Suppressor macrophage (primary cell): ENCODE measurements at places on chromosomes 7 and 10.

GRCh38 chr7:35253460-35253709, 515 bp downstream of the TBX20 start:
- DNase-seq = no peak

DNA sequence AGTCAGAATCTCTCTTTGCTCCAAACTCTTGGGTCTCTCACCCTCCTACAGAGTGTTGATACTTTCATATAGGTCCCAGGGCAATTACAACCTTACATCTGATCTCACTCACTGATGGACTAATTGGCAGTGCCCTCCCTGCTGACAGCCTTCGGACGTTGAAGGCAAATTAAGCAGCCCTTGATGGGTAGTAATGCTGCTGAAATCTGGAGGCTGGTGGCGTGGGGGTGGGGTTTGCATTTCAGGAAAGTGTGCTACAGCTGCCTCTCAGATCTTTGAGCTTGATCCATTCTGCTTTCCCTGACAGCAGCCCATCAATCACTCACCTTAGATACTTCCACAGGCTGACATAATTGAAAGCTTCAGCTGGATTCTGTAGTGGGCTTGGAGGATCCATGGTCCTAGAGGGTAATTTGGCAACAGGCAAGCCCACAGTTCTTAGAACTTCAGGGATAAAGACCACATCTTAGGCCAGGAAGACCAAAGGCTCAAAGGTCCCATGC, 349.1 kb upstream of the PODXL start:
- no peak for DNase-seq

- no peak for DNase-seq
These were observed 6.7 kb downstream of the FRA10AC1 start for GRCh38 chr10:93695740-93696139.

DNA sequence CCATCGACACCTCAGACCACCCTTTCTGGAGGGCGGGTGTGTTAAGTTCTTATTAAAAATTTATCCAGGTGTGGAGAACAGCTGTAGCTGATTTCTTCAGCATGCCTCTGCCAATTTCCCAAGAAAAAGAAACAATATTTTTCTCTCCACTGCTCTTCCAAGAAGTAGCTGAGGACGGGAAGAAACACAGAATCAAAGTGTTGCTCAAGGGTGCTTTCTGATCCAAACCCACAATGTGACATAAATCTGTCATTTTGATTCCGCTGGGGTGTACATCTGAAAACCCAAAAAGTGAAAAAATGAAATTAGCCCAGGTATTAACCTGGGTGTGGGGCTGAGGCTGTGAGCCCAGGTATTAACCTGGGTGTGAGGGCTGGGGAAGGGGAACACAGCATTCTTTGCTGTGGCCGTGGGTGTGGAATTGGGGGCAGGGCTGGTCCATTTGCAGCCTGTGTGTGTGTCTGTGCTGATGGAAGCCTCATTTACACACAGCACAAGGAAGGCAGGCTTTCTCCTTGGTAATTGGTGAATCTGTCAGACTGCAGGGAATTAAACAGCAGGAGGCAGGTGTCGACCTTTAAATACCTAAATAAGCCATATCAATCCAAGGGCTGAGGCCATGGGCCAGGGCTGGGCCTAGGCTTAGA, 48.4 kb upstream of the CCDC3 start:
- no peak for DNase-seq

- DNase-seq = no peak
These were observed 42.2 kb upstream of the EGR2 start for GRCh38 chr10:62858364-62858763.

DNA sequence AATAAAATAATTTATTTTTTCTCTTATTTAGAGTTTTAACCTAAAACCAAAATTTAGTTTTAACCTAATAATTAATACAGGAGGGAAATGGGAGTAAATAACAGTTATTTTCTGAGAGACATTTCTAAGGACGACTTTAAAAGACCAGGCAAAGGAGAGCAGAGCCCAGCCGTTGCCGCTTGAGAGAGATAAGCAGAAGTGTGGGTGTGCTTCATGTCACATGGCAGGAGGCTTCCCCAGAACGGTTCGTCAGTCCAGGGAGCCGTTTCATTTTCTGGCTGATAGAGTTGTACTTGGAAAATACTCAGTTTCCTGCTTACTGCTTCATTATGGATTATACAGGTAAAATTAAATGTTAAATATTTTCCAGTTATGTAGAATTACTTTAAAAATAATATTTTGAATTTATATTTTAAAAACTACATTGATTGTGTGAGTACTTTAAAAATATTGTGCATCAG, 61.4 kb downstream of the ST7 start:
- DNase-seq = peak; percentile 66

- DNase-seq = no peak
These were observed 27.7 kb downstream of the CDK6 start for GRCh38 chr7:92808635-92809034.

DNA sequence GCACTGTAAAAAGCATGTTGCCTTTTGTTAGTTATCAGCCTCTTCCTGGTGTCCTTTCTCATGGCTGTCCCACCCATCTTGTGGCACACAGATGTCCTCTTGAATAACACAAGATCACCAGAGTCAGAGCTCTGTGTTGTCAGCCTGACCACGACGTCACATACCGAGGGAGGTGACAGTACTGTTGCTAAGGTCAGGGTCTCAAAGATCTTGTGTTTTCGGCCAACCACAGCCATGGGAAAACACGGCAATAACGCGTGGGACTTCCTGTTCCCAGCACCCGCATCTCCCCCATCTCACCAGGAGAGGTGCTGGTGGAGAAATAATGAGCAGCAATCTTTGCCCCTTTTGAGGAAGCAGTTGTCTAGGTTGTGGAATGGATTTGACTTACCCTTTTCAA, 40.4 kb downstream of the NPVF start:
- peak; percentile 20 for DNase-seq

DNA sequence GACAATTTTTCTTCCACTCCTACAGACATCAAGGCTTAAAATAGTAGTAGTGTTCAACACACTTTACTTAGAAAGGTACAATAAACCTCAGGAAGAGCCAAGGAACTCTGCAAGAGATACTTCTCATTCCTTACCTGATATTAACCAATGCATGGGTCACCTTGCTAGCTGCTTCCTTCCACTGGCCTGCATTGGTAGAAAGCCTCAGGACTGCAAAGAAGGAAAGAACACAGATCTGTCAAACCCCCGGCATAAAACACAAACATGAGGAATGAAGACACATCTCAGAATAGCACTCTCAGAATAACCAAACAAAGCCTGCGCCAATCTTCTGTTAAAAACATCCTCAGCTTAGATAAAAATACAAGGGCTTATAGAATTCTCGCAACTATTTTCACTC, 96.1 kb upstream of the KCNIP2 start:
- DNase-seq = no peak

DNA sequence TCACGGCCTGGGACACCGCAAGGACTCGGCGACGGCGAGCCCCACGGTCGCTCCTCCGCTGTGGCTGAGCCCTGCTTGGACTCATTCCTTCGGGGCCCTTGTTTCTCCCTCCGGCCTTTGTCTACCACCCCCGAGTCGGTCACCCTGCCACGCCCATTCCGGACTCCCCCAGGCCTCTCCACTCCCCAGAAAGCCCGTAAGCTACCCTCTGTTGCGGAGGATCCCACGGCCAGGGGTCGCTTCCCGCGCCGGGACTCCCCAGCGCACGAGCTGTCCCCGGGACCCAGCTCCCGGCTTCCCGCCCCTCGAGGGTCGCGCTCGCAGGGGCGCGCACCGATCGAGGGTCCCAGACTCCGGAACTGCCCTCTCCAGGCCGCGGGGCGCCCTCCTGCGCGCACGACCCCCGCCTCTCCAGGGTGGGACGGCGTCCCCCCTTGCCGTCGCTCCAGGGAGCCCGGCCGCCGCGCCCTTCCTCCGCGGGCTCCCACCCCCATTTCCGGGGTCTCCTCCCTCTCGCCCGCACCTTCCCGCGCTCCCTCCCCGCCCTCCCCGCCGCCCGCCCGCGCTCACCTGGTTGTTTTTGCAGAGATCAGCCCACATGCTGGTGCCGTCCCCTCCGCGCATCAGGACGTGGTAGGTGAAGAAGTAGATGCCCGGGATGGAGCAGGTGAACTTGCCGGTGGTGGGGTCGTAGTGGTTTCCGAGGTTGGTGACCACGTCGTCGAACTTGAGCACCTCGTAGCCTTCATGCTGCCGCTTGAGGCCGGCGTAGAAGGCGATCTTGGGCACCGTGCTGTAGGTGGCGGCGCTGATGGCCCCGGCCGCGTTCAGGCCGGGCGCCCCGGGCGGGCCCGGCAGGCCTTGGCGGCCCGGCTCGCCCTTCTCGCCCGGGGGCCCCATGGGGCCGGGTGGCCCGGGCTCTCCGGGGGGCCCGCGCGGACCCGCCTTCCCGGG, 1.5 kb downstream of the C1QL3 start:
- DNase-seq = no peak

DNA sequence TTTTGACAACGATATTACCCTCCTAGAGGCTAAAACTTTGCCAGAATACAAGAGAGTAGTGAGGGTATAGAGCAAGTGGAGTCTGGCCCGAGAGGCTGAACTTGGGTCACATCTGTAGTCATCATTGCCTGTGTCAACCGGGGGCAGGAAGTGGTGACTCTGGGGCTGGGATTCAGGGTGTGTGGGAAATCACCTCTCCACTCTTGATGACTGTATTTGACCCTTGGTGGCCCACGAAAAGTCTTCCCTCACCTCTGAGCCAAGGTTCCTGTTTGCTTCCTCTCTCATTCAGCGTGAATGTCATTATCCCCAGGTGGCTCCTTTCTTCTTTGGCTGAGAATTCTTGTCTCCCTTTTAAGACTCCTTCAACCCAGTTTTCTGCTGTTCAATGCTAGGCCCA, 240.4 kb downstream of the ABCA13 start:
- DNase-seq = no peak

DNA sequence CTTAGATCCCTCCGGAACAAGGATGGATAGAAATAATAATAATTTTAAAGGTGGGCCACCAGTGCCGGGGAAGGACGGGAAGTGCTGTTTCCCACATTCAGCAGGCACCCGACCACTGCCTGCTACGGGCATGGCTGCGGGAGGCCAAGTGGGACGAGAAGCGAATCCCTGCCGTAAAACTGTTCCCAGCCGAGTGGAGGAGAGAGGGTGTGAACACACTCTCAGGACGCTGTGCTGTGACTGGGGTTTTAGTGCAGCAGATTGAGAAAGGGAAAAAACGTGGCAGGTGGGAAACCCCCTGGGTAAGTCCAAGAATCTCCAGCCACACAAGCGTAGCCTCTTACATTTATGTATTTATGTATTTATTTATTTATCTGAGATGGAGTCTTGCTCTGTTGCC, 158.8 kb downstream of the DNAJB6 start:
- no peak for DNase-seq

DNA sequence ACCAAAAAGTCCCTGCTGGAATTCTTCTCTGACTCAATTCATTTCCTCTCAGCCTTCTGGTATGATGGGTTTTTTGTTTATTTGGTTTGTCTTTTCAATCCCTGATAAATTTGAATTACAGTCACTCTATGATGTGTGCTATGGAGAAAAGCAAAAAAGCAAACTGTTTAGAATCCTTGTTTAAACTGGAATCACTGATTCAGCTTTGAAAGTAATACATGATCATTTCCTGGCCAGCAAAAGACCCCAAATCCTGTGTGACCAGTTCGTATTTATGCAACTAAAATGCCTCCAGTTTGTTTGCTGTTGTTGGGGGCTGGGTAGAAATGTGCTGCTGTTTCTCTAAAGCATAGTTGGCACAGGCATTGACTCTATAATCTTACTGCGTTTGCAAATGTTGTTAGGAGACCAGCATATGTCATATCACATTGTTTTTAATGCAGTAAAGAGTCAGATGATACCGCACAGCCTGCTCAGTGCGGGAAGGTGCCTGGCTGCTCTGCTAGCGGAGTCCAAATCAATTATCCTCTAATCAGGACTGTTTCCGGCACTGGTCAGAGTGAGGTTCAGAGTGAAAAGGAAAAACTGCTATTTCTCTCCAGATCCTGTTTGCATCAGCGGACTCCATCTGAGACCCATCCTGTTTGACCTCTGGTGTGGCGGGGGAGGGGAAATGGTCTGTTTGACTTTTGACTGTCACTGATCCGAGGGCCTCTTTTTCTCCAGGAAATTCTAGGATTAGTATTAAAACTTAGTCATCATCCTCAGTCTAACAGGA, 40.6 kb upstream of the ADD3 start:
- DNase-seq = no peak

GRCh38 chr7:128200376-128200775, 40.7 kb upstream of the LEP start:
- DNase-seq = no peak

- DNase-seq = no peak
These were observed 181.9 kb upstream of the VSTM2A start for GRCh38 chr7:54360075-54360840.

DNA sequence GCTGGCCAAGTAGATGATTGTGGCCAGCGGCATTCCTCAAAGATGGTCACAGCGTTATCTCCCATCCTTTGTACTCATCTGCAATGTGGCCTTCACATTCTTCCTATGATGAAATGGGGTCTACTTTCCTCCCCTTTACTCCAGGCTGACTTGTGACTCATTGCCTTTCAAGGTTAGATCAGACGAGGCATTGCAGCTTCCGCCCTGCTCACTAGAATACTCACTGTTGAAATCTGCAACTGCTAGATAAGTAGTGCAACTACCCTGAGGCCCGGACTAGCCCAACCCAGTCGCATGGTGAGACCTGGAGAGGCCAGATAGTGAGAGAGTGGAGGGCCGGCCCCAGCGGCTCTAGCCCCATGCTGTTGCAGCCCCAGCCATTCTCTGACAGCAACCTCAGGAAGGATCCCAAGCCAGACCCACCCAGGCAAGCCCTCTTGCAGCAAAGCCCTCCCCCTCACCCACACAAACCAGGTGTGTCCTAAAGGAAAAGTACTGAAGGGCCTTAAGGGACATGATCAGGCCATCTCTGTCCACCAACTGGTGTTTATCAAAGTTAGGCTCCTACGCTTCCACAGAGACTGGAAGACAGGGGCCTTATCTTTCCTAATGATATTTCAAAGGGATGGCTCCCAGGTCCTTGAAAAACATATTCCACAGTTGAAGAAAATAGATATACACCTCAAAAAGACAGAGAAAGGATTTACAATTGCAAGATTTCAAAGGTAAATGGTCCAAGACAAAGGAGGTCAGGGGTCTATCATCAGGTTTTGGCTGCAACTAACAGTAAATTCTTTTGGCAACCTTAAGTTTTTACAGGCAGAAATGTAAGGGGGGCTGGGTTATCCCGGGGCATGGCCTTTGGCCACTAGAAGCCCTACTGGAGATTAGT, 107.2 kb upstream of the TRIM24 start:
- no peak for DNase-seq

- no peak for DNase-seq
These were observed 185.3 kb upstream of the GDF10 start for GRCh38 chr10:47114680-47115186.

DNA sequence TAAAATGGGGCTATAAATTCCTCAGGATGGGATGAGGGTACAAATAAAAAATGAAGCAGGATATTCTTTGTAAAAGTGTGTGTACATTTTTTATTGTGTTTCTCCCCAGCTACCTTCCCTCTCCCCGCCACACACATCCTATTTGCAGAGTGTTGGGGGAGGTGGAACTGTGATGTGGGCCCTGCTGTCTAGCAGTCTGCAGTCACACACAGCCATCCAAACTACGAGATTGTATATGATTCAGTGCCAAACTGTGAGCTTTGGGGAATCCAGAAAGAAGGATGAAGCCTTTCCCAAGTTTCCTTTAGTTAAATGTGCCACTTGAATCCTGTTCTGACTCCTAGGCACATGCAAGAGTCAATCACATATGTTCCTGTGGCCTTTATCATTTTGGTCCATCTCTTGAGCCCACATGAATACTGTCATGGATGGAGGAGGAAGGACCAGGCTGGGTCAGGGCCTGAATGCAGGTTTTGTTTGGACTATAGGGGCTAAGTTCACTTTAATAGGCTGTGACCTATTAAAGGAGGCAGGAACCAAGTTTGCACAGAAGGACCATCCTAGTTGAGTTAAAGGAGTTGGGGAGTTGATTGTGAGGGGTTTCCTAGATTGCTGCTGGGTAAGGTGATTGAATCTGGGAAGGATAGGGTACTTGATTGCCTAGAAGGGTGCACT, 1.1 kb upstream of the SEMA4G start:
- DNase-seq = no peak
